ENCODE measurements at places on chromosomes 7 and 10.

DNA sequence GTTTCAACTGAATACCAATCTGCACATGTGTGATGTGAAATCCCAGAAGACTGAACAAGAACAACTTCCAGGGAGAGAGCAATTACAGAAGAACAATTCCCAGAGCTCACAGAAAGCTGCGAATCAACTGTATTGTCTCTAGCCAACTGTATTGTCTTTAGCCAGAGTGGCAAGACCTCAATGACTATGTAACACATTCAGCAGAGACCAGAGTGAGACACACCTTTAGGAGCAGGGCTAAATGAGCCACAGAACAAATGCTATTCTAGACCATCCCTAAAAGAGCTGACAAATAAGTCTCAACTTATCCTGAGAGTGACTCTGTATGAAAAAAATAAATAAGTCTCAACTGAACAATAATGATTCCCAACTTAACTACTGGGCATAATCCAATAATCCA is 72.0 kb downstream of the KMT2C start:
- no peak for DNase-seq

GRCh38 chr7:117951691-117952280 is 78.5 kb upstream of the CTTNBP2 start:
- no peak for DNase-seq

- no peak for DNase-seq
These were observed 125.3 kb upstream of the RSU1 start for GRCh38 chr10:16942381-16943078.

GRCh38 chr7:17152721-17153120 is 145.7 kb upstream of the AHR start:
- DNase-seq: no peak

GRCh38 chr10:96614515-96614914 is 27.7 kb upstream of the TM9SF3 start:
- DNase-seq: no peak

- DNase-seq: no peak
These were observed 744 bp upstream of the BICC1 start for GRCh38 chr10:58511765-58512490.

- DNase-seq: no peak
These were observed 8.3 kb upstream of the HYAL4 start for GRCh38 chr7:123836656-123837055.

- no peak for DNase-seq
These were observed 85.7 kb upstream of the COL13A1 start for GRCh38 chr10:69715899-69716606.

- DNase-seq: no peak
These were observed 179.2 kb downstream of the EBF3 start for GRCh38 chr10:129784891-129785290.

- DNase-seq: no peak
These were observed 42.4 kb downstream of the PROSER2 start for GRCh38 chr10:11865561-11865960.

DNA sequence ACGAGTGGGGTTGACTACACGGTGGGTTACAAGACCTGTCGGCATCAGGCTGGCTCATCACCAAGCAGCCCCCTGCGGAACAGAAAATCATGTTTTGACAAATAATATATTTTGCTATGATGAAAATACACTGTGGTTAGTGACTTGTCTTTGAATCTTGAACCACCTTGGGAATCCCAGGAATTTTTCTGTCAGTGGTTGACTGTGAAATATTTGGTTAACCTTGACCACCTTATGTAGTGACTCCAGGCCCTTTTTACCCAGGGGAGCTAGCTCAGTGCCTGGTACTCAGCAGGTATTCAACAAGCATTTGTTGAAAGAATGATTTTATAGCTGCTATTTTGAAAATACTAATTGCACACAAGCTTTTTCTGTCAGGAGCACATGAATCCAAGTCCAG is 406.0 kb downstream of the PHF14 start:
- no peak for DNase-seq

GRCh38 chr7:149625340-149625946 is 127.8 kb upstream of the ZNF746 start:
- peak; percentile 65 for DNase-seq

DNA sequence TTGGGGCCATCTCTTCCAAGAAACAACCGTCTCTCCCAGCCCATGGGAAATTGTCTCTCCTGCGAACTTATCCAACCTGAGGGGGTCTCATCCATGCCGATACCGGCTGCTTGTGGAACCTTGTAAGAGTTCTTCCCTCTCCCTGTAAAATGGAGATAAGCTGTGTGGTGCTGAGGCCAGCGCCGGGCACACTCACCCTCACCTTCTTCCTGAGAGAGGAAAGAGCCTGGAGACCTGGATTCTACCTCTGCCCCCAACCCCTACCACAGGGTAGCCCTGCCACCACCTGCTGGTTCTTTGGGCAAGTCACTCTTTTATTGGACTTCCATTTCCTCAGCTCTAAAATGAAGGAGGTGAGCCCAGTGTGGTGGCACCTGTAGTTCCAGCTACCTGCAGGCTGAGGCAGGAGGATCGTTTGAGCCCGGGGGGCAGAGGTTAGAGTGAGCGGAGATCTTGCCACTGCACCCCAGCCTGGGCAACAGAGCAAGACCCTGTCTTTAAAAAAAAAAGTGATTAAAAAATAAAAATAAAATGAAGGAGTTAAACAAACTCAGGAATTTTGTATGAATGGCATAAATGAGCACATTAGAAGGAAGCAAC is 38.4 kb upstream of the PSAP start:
- DNase-seq: no peak

DNA sequence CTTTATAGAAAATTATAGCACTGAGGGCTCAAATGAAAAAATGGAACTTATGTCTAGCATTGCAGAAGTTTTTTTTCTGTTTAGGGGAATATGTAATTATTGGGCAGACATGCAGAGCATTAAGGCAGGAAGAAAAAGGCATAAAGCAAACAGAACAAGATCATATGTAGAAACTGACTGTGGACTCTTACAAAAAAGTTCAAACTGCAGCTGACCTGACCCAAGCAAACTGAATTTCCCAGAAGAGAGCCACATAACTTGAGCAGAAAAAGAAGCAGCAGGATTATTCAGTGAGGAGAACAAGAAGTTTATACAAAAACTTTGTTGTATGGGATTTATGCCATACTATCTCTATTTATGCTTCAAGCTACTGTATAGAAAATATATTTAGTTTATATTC is 250.9 kb downstream of the PHF14 start:
- DNase-seq: no peak

DNA sequence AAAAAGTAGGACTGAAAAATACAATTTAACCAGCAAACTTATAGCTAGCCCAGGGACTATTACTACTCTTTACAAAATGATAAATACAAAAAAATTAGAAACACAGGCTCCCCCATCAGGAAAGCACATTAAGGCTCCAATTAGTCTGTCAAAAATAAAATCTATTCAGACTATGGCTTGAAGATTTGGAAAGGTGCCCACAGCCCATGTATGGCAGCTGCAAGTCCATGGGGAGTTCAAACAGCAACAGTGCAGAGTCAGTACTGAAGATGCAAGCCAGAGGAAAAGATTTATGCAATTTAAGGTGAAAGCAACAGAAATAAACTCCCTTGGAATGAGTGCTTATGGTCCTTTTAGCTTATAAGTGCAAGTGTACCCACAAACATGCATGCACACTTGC is 29.7 kb downstream of the IMMP2L start:
- DNase-seq: no peak

GRCh38 chr7:154195266-154195665 is 143.1 kb downstream of the DPP6 start:
- DNase-seq: no peak

- no peak for DNase-seq
These were observed 256.8 kb downstream of the ZMYND11 start for GRCh38 chr10:391847-392704.

DNA sequence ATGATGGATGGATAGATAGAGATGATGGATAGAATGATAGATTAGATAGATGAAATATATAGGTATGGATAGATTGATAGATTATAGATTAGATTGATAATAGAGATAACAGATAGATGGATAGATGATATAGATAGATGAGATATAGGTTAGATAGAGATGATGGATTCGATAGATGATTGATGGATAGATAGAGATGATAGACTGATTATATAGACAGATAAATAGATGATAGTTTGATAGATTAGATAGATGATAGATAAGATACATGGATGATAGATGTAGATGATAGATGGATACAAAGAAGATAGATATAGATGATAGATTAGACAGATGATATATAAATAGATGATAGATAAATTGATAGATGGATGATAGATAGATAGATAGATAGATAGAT is 448.1 kb downstream of the GALNT17 start:
- DNase-seq: no peak

DNA sequence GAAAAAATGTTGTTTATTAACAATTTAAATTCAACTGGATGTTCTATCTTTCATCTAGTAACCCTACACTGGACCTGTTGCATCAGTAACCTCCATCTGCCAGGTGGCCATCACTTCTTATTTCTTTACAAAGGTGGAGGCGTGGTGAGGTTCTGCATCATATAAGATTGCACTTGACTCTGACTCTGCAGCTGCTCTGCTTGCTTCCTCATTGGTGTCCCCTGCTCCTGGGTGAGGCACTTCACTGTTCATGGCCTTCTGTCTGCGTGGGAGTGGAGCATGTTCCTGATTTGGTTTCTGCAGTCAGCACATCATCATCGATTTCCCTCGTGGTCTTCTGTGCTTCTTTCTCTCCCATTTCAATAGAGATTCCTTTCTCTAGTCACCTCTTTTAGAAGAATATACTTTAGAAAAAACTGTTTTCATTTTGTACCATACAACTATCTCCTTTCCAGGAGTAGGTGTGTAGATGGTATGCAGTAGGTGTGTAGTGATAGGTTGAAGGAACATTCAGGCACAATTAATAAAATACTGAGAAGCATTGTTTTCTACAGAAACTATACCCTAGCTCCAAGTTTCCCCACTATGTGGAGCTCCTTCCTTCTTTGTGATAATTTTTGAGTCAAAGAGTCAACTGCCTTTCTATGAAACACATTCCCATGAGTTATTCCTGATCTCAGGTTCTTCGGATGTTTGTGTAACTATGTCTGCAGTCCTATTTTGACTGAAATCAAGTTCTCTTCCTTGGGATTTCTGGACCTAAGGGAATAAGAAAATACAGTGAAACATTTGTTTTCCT is 231.7 kb upstream of the CNTNAP2 start:
- no peak for DNase-seq

DNA sequence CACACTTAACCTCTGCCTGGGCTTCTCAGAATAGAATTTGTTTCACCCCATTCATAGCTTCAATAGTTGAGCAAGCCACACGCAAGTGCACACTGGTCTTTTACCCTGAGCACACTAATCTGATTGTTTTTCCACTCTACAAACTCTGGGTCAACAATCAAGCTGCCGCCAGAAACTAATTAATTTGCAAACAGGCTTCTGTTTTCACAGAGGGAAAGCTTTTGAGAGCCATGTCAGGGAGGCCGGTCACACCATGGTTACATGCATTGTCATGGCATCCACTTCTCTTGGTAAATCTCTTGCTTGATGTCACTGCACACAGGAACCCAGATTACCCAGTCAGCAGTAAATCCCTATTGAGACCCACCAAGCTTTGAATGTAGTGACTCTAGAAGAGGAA is 154.2 kb downstream of the SEMA3A start:
- DNase-seq: no peak

GRCh38 chr10:104735757-104736391 is 94.8 kb downstream of the SORCS3 start:
- no peak for DNase-seq

DNA sequence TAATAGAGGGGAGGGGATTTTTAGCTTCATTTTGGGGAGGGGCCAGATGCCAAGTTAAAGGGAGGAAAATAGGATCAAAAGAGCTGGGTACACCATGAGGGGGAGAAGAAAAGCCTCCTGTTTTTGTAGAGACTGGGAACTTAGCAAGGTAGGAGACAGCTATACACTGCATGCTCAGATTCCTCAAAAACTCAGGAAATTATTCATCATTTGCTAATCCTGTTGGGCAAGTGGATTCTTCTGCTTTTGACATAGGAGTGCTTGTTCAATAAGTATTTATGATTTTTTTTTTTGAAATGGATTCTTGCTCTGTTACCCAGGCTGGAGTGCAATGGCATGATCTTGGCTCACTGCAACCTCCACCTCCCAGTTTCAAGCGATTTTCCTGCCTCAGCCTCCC is 73.4 kb downstream of the LYZL2 start:
- no peak for DNase-seq

- DNase-seq: no peak
These were observed 818.3 kb upstream of the POT1 start for GRCh38 chr7:125747966-125748365.

- DNase-seq: no peak
These were observed 308.6 kb upstream of the NRP1 start for GRCh38 chr10:33643042-33643441.

DNA sequence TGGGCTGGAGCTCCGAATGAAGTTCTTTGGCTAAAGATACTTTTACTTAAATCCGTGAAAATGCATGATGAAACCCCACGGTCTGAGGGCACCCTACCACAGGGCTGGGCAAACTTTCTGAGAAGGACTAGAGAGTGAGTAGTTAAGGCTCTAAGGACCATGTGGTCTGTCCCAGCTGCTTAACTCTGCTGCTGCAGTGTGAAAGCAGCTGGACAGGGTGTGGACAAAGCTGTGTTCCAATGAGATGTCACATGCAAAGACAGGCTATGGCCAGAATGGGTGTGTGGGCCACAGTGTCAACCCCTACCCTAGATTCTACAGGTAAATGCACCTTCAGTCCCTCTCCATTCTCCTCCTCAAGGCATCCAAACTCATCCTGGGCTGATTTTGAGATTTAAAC is 18.8 kb downstream of the PDIA4 start:
- no peak for DNase-seq

GRCh38 chr10:132306864-132307751 is 642 bp downstream of the STK32C start:
- peak; percentile 40 for DNase-seq

DNA sequence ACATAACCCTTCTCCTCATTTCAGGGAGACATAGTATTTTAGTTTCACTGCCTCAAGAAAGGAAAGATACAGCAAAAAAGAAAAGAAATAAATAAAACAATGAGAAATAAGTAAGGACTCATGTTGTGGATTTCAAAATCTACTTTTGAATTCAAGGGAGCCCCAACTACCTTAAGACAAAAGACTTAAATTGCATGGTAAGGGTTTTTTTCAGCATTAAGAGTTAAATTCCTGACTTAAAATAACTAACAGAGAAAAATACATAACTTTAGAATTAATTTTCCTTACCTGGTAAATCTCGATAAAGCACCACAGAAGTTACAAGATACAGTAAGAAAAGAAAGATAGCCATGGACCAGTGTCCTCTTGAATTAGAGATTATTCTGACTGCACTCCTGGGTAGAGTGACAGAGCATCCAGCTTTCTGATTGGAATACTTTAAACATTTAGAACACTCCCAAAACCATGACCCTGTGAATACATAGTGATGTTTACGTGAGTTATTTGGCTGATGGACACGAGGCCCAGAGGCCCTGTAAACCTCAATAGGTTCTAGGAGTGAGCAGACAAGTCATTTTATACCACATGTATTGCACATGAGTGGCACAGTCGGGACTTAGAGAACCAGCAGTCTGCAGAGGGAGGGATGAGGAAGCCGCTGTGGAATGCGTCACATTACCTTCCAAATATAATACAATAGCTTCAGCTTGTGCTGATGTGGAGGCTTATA is 292.5 kb upstream of the SEMA3C start:
- no peak for DNase-seq

GRCh38 chr7:109351493-109351892 is 781.8 kb downstream of the DNAJB9 start:
- no peak for DNase-seq
